ENCODE measurements at places on chromosomes 7 and 10.

DNA sequence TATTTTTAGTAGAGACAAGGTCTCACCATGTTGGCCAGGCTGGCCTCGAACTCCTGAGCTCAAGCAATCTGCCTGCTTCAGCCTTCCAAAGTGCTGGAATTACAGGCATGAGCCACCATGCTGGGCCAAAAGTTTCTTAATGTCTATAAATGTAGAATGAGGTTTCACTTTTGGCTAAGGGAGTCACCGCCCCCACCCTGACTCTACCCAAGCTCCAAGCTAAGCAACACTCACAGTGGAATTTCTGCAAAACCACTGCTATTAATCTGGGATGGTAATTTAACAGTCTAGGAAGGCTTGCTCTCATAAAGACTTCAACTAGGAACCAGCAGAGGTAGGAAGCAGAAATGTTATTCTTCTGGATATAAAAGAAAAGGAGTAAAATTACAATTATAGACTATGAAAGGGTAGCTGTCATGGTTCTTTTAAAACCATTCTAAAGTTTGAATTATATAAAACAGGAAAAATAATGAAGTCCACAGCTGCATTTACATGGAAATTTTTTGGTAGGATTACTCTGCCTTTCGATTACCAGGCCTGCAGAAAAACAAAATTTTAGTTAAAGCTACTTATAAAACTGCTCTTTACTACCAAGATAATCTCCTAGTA lies 211.6 kb downstream of the SFMBT2 start:
- no peak for DNase-seq

- no peak for DNase-seq
Measured at GRCh38 chr10:34254596-34254995, 560.5 kb downstream of the PARD3 start.

DNA sequence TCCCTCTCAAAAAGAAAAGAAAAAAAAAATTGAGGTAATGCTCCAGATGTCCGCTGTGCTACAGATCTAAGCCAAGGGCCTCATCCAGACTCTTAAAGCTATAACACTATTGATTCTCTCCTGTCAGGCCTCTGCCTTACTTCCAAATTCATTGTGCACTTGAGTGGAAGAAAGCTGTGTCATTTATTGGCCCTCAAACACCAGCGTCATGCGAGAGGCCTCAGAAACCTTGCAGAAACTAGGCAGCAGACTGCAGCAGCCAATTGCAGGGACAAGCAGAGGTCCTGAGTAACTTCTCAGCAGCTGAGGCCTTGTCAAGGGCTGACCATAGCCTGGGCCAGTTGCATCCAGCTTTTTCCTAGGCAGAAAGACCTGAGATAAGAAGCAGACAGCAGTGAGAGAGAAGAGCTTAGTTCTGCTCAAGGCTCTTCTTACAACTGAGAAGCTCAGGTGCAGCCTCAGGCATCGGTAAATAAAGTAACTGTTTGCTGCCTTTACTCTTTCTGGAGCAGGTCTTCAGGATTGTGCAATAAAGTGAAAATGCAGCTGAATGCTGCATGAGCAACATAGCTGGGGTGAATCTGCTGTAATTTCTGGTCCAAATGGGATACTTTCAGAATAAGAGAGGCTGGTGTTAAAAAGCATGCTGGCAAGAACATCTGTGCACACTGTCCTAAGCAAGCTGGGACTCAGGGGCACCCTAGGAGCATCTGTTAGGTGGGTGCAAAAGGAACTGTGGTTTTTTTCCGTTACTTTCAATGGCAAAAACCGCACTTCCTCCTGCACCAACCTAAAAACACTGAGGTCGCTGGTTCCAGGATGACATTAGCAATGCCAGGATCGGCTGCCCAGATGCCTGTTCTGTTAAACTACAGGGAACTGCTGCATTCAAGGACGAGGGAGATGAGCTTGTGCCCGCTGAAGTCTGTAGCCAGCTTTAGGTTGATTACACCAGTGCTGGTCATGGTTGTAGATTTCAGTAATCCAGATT lies 181.8 kb upstream of the PFKP start:
- DNase-seq: no peak

GRCh38 chr10:6270951-6271350 lies 68.2 kb downstream of the PFKFB3 start:
- no peak for DNase-seq

DNA sequence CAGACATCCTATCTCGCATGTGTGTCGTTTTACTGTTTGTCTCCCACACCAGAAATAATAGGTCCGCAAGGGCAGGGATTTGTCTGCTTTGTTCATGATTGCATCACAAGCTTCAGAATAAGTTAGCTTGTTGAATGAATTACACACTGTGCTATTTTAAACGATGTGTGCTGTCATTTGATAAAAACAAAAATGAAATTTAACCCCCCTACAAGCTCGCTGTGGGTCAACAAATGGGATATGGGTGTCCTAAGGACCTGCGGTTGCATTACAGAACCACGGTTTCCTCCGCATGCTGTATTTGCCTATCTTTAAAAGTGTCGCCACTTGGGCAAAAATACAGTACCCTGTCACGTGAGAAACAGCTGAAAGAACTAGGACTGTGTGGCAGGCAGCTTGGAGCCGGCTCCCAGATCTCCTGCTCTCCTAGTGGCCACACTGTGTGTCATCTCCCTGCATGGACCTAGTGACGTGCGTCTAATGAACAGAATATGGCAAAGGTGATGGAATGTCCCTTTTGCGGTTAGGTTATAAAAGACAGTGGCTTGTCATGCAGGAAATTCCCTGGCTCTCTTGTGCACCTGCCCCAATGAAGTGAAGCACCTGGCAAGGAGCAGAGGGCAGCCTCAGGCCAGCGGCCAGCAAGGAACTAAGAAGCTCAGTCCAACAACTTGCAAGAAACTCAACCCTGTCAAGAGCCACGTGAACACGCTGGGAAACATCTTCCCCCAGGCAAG lies 32.9 kb upstream of the CRYGN start:
- no peak for DNase-seq

- DNase-seq: no peak
Measured at GRCh38 chr7:15680446-15680845, 6.0 kb downstream of the MEOX2 start.

DNA sequence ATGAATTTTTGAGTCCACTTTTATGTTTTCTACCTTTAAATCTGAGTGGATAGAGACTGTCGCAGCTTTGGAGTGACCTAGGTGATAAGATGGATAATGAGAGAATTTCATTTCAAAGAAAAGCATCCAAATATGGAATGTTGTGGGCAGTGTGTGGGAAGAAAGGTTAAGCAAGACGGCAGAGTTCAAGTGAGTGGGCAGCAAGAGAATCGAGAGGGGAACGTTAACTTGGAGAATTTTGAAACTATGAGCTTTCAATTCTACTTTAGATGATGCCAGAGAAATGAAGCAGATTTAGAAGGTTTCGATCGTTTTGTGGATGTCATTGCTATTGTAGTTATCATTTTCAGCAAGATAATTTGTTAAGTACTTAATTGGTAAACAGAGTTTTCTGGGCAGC lies 73.0 kb downstream of the XRCC2 start:
- DNase-seq: no peak

GRCh38 chr10:113214331-113214730 lies 264.3 kb downstream of the TCF7L2 start:
- no peak for DNase-seq

DNA sequence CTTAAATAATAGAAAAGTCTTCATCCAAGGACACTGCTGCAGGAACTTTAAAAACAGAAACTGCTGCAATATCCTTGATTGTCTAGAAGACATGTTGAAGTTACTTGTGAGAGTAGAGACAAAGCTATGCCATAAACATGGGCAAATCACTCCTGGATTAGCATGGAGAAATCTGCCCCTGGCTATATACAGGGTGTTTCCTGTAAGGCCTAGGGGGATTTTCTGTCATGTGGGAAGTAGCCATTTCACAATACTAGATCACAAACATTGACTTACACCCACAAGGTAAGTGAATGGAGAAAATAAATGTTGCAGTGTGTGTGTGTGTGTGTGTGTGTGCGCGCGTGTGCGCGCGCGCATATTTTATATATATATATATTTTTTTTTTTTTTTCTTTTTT lies 35.2 kb upstream of the PDK4 start:
- no peak for DNase-seq

DNA sequence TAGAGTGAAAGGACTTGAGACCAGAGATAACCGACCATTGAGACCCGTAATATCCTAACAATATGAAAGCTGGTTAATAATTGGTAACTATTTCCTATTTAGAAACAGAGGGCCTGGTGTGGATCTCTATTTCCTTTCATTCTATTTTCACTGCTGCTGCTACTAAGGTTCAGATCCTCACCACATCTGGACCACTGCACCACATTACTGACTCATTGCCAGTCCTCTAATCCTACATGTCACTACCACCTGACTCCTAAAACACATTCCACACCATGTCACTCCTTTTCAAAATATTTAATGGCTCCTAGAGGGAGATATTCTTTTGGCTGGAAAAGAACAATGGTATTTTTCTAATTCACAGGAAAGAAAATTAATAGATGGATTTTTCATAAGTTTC lies 6.4 kb downstream of the USP54 start:
- DNase-seq: no peak

DNA sequence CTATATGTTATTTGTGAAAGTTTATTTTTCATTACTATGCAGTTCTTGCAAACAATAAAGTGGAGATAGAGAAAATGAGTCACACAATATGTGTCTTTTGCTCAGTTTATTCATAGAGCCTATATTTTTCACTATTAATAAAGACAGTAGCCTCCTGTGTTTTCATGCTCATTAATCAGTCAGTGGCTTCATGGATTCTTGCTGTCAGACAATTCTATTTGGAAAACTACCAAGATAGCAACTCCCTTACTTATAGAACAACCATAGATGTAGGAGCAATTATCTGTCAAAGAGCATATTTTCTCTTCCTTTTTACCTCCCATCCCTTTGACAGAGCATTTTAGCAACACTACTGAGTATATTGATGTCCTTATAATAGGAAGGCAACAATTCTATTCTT lies 132.7 kb upstream of the CALCR start:
- DNase-seq: no peak

DNA sequence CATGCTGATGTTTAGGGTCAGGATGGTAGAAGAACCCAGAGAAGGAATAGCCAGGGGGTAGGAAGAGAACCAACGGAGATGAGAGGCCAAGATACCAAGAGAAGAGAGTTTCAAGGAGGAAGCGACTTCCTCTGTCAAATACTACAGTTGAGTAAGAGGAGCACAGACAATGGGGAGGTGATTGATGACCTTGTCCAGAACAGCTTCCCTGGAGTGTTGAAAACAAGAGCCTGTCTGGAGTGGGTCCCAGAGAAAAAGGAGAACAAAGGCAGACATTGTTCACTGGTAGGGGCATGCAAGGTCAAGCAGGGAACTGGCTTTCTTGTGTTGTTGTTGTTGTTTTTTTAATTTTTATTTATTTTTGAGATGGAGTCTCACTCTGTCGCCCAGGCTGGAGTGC lies 9.6 kb upstream of the TRIM56 start:
- no peak for DNase-seq
